Activated naive CD4-positive, alpha-beta T cell treated with anti-CD3 and anti-CD28 coated beads for 36 hours (primary cell): ENCODE measurements at places on chromosomes 4 and X. TPM values are rescaled to one million over a fixed set of nuclear protein-coding genes. Genes with fewer than 3 reads are reported as not detected.

The RHOXF2B gene
- total RNA-seq = not detected

- no peak for DNase-seq
Observed at GRCh38 chr4:100982345-100982744, 365.0 kb downstream of the PPP3CA start.

GRCh38 chr4:81737865-81738559 lies 266.3 kb upstream of the RASGEF1B start:
- no peak for DNase-seq

The SPIN2B gene
- 8.2 TPM for total RNA-seq

The TAPT1 gene
- total RNA-seq = 48.6 TPM

- DNase-seq = peak; percentile 46
Observed at GRCh38 chr4:37802068-37802666, 24.3 kb upstream of the PGM2 start.

DNA sequence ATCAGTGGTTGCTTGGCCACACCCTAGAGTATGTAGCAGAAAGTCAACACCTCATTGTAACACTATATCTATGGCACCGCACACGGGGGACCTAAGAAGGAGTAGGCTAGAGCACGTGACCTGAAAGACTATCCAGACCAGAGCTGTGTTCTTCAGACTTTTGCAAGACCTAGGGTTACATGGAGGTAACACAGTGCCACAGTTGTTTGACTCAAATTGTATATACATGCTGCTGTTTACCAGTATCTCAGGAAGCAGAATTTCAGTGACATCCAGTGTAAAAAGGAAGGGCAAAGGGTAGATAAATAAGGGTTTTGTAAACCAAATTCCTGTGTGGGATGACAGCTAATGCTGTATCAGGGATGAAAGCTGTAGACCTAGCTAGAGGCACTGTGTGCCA lies 30.2 kb downstream of the PNMA6A start:
- DNase-seq = no peak

DNA sequence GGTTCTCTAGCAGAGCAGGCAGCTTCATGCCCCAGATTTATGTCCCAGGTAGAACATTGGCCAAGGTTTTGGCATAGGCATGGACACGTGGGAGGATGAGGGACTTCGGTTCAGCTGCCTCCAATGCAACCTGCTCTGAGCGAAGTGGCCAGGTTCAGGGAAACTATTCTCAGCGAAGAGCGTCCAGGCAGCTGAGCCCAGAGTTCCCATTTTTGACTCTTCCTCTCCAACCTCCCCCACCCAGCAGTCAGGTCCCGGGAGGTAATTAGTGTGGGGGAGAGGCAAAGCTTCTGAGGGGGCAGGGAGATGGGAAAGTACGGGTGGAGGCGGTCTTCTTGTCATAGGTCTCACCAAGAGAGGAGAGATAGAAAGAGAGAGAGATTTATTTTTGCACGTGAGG lies 1.0 kb downstream of the GABRA4 start:
- no peak for DNase-seq
